Stimulated activated CD8-positive, alpha-beta memory T cell treated with anti-CD3 and anti-CD28 coated beads, Interleukin-15, amount 100 ng/mL, for 4 hours (primary cell): ENCODE measurements at places on chromosomes 7 and 10.

DNA sequence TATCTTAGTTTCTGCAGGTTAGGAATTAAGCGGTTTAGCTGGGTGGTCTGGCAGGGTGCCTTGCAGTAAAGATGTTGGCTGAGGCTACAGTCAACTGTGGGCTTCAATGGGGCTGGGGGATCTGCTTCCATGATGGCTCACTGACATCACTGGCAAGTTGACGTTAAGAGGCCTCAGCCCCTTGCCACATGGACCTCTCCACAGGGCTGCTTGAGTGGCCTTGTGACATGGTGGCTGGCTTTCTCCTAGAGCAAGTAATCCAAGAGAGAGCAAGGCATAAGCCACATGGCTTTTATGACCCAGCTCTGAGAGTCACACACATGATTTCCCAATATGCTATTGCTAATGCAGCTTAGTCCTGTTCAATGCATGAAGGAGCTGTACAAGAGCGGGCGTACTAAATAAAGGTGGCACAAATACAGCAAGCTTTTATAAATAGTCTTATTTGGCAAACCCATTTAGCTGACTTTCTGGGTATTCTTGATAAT is 109.1 kb downstream of the SEPTIN7 start:
- no peak for DNase-seq

DNA sequence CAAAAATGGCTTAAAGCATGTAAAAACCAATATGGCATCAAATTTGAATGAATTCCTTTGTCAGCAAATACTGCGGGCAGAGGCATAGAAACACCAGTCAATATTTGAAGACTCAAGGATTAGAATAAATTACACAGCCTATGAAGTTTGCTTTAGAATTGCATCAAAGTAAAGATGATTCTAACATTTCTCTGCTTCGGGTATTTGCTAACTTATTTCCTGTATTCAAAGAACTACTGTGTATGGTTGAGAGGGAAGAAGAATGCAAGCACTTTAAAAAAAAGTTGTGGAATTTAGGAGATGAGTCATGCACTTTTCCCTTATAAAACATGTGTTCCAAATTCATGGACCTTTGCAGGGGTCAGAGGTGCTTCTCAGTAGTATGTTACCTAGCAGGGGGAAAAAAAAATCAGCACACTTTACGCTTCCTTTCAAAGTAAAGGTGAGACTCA is 90.1 kb downstream of the PIP4K2A start:
- no peak for DNase-seq

- DNase-seq = no peak
Measured at GRCh38 chr10:73891540-73891939, 17.2 kb upstream of the CAMK2G start.

GRCh38 chr7:12369756-12370155 is 33.9 kb downstream of the VWDE start:
- no peak for DNase-seq

- DNase-seq = no peak
Measured at GRCh38 chr7:41567731-41568114, 135.2 kb downstream of the INHBA start.

- DNase-seq = no peak
Measured at GRCh38 chr10:126455036-126455765, 66.9 kb upstream of the ADAM12 start.

DNA sequence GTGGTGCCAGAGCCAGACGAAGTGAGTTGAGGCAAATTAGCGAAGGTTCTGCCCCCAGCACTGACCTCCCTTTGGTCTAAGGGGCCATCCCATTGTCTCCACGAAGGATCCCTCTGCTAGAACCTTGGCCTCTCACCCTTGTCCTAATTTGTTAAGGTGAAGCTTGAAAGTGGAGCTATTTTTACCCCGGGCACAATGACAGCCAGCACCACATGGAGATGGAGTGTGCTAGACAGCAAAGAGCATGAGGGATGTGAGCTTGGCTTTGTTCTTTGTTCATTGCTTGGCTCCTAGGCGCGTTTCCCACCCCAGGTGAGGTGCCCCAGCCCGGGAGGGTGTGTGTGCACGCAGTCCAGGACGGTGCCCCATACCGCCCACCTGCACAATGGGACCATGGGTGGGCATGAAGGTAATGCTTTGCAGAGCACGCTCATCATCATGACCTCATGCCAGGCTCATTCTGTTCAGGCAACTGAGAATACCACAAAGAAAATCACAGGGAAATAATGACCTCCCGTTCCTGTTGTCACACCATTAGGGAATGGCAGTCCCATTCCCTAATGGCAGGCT is 361.0 kb upstream of the FZD8 start:
- DNase-seq = no peak

- no peak for DNase-seq
Measured at GRCh38 chr10:52644373-52645186, 128.0 kb downstream of the MBL2 start.

DNA sequence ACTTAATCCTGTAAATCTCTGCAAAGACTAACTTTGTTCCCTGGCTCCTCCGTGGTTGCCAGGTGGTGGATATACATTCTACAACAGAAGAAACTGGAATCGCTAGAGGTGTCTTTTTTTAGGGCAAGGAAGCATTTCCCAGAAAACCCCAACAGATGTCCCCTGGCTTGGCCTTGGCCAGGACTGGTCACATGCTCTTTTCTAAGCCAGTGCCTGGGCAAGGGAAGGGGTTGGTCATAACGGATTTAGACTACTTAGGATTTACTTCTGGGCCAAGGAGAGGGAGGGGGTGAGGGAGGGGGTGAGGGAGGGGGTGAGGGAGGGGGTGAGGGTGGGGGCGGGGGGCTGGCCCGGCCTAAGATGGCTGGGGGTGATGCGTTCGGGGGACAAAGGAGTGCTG is 105.7 kb downstream of the SNX10 start:
- DNase-seq = no peak

- no peak for DNase-seq
Measured at GRCh38 chr10:73863039-73863817, 11.1 kb downstream of the CAMK2G start.

- DNase-seq = no peak
Measured at GRCh38 chr7:123774496-123774895, 25.7 kb upstream of the WASL start.

GRCh38 chr7:2554661-2555111 is 638 bp downstream of the BRAT1 start:
- DNase-seq = no peak
